ENCODE measurements at places on chromosomes 4 and X. TPM values are rescaled to one million over a fixed set of nuclear protein-coding genes. Genes with fewer than 3 reads are reported as not detected.

The SYTL4 gene
- not detected for total RNA-seq

The SUPT20HL1 gene
- not detected for total RNA-seq

The SERTM2 gene
- not detected for total RNA-seq

The GPRASP1 gene
- 0.54 TPM for total RNA-seq

The TXK gene
- total RNA-seq = 40.8 TPM

The UNC5C gene
- total RNA-seq = not detected

The STAP1 gene
- total RNA-seq = 36.9 TPM

All from T-helper 1 cell treated with Interleukin-12 subunit alpha and Interleukin-12 subunit beta and Interleukin-4 antibody, amounts not matched to agents 30 ng/mL and 1 ng/mL, for 36 hours (primary cell).